LHCN-M2 (cell line): ENCODE measurements at places on chromosomes 13 and 19. TPM values are rescaled to one million over a fixed set of nuclear protein-coding genes. Genes with fewer than 3 reads are reported as not detected.

Gene KLK12
- total RNA-seq: not detected in 2 replicates

Gene COX7A1
- total RNA-seq: not detected in 2 replicates

Gene PTH2
- total RNA-seq: not detected in 2 replicates

Gene CGB1
- not detected in 2 replicates for total RNA-seq

Gene VSTM2B
- not detected in 2 replicates for total RNA-seq

Gene CD33
- total RNA-seq: 0.11 and 1.3 TPM in 2 replicates

- no peak for DNase-seq
Measured at GRCh38 chr19:3206216-3206953, 18.1 kb upstream of the CELF5 start.

DNA sequence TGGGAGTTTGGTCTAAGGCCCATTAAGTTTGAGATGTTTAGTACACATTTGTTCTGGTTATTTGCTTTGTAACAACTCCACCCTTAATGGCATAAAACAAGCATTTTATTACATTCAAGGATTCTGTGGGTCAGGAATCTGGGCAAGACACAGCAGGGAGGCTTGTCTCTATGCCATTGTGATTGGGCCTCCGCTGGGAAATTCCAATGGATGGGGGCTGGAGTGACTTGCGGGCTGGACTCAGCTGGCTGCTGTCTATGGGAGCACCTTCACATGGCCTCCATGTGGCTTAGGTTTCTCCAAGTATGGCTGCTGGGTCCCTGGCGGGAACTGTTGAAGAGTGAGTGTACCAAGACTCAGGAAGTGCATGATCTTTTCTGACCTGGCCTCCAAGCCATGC is 159.0 kb downstream of the PAN3 start:
- DNase-seq: no peak

GRCh38 chr13:98847780-98848179 is 95.3 kb upstream of the SLC15A1 start:
- DNase-seq: no peak

GRCh38 chr19:30070968-30071632 is 129.1 kb downstream of the URI1 start:
- no peak for DNase-seq

DNA sequence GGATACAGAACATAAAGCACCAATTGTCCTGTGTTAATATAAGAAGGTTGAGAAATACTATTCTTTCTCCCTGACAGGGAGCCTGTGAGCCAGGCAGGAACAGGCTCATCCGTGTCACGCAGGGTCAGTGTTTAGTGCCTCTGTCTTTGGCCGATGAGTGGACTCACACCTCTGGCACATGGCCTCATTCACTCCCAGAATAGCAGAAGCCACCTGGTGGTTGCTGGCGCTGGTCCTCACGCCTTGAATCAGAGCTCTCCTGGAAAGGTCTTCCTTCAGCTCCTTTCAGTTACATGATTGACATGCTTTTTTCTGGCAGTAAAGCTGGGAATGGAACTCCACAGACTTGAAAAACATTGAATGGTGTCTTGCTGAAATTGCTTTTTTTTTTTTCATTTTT is 28.1 kb upstream of the SIAH3 start:
- no peak for DNase-seq

DNA sequence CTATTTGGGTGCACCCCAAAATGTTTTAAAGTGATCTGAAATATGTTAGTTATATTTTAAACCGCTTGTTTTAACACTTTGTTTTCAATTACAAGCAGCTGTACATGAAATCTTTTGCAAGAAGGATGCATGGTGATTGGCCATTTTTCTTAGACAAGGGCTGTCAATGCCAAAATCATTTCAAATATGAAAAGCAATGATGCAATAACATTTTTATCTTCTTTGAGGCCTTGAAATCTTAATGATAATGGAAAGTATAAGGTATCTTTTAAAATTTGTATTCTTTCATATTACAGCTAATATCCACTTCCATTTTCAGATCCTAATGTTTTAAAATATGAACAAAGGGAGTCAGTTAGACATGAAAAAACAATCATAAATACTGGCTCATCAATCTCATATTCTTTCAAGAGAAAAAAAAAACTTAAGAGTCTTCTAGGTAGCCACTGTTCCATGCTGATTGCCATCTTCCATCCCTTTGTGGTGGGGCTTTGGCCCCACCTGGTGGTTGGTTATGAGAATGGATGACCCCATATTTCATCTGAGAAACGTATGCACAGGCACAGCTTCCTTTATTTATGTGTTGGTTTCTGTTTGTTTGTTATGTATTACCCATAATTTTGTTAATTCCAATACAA is 330.3 kb upstream of the MIR17HG start:
- DNase-seq: peak; percentile 28

GRCh38 chr19:57245959-57246358 is 5.5 kb downstream of the ZNF805 start:
- DNase-seq: no peak

GRCh38 chr19:6705931-6706632 is 14.4 kb downstream of the C3 start:
- DNase-seq: no peak

GRCh38 chr13:20609145-20609544 is 42.2 kb downstream of the IFT88 start:
- DNase-seq: peak; percentile 68

DNA sequence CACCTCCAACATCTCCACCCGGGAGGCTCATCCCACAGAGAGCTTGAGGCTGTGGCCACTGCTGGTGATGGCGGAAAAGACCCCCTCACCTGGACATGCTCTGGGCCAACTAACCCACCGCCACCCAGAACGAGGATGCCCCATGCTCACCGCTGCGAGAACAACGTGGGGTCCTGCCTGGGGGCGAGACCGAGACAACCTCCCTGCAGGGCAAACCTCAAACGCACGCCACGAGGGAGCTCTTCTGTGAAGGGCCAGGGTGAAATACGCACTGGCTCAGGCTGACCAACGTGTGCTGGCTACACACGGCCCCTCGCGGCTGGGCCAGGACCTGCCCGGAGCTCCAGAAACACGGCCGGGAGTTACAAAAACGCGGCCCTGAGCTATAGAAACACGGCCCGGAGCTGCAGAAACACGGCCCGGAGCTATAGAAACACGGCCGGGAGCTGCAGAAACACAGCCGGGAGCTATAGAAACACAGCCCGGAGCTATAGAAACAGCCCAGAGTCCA is 19.0 kb upstream of the PLPP2 start:
- no peak for DNase-seq

DNA sequence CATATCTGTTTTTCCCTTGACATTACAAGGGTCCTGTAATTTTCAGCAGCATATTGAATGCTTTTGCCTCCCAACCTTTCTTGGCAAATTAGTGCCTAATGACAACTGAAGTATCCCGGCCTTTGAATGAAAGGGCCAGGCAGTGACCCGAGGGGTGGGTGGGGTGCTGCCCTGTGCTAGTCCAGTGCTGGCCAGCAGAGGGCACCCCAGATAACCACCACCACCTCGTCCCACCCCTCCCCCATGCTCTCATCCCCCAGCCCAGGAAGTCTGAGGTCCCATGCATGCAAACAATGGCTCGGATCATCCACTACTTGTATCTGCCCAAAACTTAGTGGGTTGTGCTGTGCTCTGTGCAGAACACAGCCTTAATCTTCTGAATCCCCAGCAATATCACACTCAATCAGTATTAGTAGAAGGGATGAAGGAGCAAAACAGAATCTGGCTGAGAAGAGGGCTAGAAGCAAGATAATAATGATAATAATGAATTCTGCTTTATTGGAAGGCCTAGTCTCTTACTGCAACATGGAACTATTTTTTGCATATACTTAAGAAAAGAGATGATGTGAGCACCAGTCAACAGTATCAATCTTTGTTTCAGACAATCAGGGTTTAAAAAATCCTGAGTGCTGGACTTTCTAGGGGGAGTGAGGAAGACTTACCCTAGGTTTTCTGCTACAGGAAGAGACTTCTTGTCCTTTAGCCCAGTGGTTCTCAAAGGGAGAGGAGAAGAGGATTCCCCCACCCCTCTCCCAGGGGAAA is 3.8 kb downstream of the ATP12A start:
- DNase-seq: peak; percentile 32

- DNase-seq: no peak
Measured at GRCh38 chr13:22210134-22210930, 539.5 kb downstream of the FGF9 start.

- peak; percentile 34 for DNase-seq
Measured at GRCh38 chr19:40721936-40722661, 5.2 kb downstream of the ITPKC start.

- DNase-seq: no peak
Measured at GRCh38 chr13:91825516-91825915, 427.1 kb downstream of the GPC5 start.

DNA sequence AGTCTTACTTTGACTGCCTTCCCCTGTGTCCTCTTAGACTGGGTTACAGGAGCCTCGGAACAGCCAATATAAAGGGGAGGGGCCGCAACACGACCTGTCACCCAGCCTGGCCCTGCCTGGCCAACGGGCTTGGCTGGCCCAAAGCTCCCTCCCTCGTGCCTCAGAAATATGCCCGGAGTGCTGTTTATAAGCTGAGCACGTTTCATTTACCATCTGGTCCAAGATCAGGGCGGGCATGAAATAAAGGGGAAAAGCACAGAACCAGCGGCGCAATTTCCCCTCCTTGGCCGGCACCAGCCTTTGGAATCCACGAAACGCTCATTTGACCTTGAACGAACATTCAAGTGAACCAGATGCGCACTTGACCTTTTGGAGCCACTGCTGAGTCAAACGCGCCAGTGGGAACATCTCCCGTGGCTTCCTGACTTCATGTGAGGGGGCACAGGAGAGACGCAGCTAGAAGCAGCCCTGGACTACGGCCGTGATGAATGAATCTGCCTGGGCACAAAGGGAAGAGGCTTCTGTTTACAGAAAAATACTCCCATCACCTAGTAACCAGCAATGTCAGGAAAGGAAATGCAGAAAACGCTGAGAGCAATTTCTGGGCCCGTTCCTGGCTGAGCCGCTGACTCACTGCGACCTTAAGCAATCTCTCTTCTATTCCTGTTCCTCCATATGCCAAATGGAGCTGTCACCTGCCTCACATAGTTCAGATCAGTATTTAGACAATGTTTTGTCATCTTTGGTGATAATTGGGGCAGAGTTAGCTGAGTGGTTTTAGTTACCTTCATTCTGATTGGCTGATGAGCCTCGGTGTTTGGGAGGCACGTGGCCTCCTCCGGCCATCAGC is 53.3 kb downstream of the RFX2 start:
- peak; percentile 93 for DNase-seq

GRCh38 chr19:39926170-39926760 is 8.2 kb downstream of the FCGBP start:
- no peak for DNase-seq
